ENCODE measurements at places on chromosomes 4 and X. TPM values are rescaled to one million over a fixed set of nuclear protein-coding genes. Genes with fewer than 3 reads are reported as not detected.
A peak's percentile ranks its signal among the peaks of the same experiment; 100 is the strongest.

The SLC25A43 gene
- 8.9 TPM for total RNA-seq

The ARHGEF38 gene
- not detected for total RNA-seq

The GSPT2 gene
- 21.6 TPM for total RNA-seq

The XAGE1A gene
- not detected for total RNA-seq

- no peak for DNase-seq
Observed at GRCh38 chrX:10039821-10040793, 72.9 kb downstream of the CLDN34 start.

DNA sequence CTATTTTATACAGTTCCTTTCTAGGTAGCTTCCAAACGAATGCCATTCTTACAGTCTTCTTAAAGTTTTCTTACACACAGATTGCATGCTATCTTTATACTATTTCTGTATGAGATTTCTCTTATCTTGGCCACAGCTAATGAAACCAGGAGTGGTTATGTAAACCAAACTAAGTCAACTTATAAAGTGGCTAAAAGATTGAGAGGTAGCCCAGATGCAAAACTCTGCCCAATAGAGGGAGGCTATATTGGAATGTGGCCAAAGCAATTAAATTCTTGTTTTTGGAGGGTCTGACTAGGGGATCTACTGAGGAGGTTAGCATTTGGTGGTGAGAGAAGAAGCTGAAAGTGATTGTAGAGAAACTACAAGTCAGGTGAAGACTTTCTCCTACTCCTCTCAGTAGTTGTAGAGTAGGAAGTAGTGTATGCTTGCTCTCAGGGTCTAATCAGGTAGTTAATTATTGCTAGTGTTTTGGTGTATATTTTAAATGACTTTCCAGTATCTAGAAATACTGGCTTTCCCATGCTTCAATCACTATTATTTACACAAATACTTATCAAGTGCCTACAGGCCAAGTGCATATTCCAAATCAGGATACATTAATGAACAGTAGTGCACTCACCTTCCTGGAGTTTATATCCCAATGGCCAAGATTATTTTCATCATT is 104.2 kb upstream of the HPGD start:
- no peak for DNase-seq

DNA sequence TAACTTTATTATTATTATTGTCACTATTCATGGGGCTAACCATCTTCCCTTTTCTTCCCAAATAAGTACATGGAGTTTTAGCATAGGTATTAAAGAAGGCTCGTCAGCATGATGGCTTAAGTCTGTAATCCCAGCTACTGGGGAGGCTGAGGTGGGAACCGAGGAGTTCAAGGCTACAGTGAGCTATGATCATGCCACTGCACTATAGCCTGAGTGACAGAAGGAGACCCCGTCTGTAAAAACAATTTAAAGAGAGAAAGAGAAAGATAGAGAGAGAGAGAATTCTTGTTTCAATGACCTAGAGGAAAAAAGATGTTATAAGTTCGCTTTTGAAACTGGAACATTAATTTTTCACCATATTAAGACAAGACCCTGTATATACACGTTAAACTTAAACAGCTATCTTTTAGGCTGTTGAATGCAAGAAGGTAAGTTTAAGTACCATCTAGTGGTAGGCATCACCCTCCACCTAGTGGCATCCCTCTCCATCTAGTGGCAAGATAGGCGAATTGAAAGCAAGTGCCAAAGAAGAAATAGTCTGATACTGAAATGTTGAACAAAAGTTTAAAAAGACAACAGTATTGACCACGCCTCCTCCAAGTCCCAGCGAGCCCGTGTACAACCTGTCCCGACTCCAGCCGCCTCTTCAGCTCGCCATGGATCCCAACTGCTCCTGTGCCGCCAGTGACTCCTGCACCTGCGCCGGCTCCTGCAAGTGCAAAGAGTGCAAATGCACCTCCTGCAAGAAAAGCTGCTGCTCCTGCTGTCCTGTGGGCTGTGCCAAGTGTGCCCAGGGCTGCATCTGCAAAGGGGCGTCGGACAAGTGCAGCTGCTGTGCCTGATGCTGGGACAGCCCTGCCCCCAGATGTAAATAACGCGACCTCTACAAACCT is 26.0 kb upstream of the YTHDC1 start:
- peak; percentile 81 for DNase-seq

DNA sequence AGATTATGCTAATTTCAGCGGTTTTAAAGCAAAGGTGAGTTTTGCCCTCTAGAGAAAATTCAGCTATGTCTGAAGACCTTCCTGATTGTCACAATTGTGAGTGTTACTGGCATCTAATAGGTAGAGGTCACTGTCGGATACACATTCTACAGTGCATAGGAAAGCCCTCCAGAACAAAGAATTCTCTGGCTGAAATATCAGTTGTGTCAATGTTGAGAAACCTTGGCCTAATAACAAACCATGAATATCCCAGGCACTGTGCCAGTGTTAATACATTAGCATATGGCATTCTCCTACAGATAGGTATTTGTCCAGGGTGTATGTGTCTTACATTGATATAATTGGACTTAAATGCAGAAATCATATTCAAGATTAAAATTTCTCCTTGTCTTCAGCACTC is 294.3 kb downstream of the FSTL5 start:
- no peak for DNase-seq

GRCh38 chrX:123425471-123425870 is 241.4 kb downstream of the GRIA3 start:
- DNase-seq: no peak

DNA sequence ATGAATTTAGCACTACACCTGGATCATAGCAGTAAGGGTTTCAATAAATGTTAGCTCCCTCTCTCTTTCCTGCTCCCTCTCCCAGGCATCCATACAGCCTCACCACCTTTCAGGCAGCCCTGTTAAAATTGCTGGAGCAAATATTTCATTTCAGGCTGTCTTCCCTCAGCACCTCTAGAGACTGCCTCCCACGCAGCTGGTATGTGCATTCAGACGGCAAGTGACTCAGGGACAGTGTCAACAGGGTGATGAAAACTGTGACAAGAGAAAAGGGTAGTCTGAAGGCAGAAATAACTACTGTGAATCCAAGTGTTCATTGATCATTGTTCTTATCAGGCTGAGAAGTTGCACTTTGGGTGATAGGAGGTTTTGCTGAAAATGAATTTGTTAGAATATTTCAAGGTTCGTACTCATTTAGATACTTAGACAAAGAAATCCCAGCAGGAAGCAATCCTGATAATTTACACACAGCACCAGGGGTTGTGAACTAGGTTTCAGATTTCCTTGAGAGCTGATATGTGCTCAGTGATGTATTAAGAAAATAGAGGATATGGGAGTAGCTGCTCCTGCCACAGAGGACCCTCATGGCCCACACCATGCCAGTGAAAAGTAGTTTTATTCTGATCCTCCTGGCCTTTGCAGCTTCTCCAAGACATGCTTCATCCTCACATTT is 424.2 kb downstream of the FGF13 start:
- no peak for DNase-seq

DNA sequence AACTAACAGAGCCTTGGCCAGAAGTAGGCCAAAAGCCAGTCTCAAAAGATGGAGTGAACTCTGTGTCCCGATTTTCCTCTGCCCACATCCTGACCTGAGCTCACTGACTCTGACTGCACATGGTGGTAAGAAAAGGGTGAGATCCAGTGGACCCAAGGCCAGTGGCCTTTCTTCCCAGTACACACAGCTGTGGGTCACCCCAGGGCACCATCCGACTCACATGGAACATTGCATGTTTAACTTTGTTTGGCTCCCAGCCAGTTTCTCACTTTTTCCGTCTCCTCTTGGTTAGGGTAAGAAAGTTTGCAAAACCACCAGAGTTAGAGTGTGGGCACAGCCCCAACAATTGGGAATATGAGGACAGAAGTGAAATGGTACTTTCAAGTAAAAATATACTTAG is 69.8 kb downstream of the GAB1 start:
- no peak for DNase-seq

DNA sequence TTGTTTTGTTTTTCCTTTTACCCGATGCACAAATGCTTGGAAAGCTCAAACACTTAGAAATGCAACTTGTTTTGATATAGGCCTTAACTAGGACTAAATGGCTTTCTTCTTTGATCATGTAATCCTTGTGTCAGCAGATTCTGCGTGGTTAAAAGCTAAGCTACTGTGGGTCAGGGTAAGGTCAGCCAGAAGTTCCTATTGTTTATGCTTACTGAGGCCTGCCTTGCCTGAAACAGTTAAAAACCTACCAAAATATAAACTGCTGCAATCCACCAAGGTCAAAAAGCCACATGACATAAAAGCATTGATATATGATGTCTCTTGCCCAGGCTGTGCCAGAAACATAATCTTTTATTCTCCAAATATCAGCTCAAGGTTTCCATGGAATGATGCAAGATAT is 223.4 kb downstream of the FAM47B start:
- DNase-seq: no peak

DNA sequence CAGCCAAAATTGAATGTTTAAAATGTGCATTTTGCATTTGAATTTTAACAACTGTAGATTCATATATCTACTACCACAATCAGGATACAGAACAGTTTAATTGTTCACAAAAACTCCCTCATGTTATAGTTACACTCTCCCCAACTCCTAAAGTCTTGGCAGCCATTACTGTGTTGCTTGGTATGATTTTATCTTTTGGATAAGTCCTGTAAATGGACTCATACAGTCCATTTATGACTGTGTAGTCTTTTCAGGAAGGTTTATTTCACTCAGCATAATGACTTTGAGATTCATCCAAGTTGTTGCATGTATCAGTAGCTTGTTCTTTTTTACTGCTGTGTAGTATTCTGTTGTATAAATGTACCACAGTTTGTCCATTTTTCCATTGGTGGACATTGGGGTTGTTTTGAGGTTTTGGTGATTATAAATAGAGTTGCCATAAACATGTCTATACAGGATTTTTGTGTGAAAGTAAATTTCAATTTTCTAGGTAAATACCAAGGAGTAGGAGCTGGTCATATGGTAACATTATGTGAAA is 9.9 kb downstream of the FAM193A start:
- DNase-seq: no peak

GRCh38 chrX:29237972-29238371 is 650.7 kb downstream of the IL1RAPL1 start:
- DNase-seq: no peak

- DNase-seq: no peak
Observed at GRCh38 chr4:60359746-60360367, 840.3 kb upstream of the ADGRL3 start.

GRCh38 chr4:109079201-109079600 is 223.3 kb downstream of the COL25A1 start:
- no peak for DNase-seq

Measured in GM23338 (cell line).